ENCODE measurements at places on chromosomes 11 and 22. TPM values are rescaled to one million over a fixed set of nuclear protein-coding genes. Genes with fewer than 3 reads are reported as not detected.
A peak's percentile ranks its signal among the peaks of the same experiment; 100 is the strongest.

The OR52H1 gene
- total RNA-seq = not detected

The GTSE1 gene
- 45.4 TPM for total RNA-seq

GRCh38 chr11:35107861-35108260 is 31.1 kb upstream of the CD44 start:
- DNase-seq = no peak

DNA sequence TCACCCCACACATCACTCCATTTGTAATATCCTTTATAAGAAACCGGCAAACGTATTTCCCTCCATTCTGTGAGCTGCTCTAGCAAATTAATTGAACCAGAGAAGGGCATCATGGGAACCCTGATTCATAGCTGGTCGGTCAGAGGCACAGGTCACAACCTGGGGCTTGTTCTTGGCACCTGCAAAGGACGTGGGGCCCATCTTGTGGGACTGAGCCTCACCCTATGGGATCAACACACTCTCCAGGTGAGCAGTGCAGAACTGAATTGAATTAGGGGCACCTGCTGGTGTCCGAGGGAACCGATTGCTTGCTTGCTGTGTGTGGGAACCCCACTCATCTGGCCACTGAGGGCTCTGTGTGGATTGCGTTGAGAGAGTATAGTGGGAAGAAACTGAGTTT is 145.3 kb downstream of the CTTN start:
- DNase-seq = no peak

- DNase-seq = peak; percentile 35
Observed at GRCh38 chr11:85718991-85719807, 33.2 kb upstream of the CCDC89 start.

- DNase-seq = no peak
Observed at GRCh38 chr11:116825854-116826750, 3.0 kb upstream of the APOA4 start.

DNA sequence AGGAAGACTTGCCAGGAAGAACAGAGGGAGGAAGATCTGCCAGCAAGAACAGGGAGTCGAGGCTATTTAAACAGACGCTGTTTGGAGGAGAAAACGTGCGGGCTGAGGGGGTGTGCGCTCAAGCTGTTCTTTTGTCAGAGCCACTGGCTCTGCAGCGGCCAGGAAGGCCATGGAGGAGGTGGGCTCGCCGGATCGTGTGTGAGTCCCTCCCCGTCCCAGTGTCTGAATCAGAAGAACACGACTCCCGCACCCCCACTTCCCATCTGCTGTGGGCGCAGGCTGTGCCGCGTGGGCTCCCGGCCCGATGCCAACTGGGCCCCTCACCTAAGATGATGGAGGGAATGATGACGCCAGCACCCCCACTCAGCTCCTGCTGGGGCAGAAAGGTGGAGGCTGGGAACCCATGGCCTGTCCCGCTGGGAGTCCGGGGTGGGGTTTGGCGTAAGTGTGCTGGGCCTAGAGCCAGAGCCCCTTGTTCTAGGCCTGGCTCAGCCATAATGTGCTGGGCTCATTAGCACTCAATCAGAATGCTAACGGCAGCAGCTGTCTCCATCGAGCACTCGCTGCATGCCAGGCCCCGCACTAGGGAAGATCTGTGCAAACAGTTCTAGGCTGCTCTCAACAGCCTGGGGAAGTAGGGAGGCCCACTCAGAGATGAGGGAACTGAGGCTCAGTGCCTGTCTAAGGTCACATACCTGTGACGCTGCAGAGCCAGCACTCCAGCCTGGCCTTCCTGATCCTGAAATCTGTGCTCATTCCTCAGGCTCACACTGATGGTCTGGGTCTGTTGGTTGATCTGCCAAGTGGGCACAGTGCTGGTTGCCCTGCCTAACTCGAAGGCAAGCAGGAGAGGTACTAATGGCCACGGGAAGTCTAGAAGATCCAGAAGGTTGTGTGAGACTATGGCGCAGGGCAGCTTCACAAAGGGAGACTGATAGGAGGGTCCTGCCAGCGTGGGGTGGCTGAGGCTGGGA is 11.5 kb downstream of the NPTXR start:
- DNase-seq = peak; percentile 12

DNA sequence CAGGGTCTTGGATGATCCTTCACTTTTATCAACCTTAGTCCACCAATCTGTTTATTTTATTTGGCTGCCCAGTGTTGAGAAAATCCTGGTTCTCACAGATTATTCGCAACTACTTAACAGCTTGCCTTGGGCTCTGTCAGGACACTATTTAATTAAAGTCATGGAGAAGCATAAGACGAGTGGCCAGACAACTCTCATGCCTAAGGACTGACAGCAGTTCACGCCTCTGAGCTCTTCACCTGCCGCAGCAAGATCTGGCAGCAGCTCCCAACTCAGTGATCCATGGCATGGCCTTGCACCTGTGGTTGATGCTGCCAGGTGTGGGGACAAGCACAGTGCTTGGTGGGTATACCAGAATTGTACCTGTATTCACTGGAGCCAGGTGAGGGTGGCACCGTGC is 37.8 kb downstream of the HIRA start:
- DNase-seq = no peak

DNA sequence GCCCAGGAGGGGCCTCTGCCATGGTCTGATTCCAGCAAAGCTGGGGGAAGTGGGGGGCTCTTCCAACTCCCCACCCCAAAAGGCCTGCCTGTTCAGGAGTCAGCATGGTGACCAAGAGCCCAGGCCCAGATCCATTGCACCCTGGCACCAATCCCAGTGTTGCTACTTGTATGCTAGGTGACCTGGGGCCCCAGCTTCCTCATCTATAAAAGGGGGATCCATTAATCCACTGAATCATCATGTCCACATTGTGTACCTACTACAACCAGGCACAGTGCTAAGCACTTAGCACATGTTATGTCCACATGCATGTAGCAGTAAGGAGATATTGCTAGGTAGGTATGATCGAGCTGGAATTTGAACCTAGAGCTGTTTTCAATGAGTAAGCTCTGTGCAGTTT is 2.0 kb downstream of the SYT12 start:
- DNase-seq = no peak

The BCL2L13 gene
- 36.4 TPM for total RNA-seq

The RFPL2 gene
- 0.48 TPM for total RNA-seq

The DKK3 gene
- total RNA-seq = 20.6 TPM

GRCh38 chr11:107018219-107018901 is at the start of gene GUCY1A2:
GUCY1A2 (minus strand) TSS chr11:107018476; CDS start chr11:107018055, 421 bp downstream.
- DNase-seq = peak; percentile 46

- no peak for DNase-seq
Observed at GRCh38 chr22:45775569-45776312, 104.1 kb downstream of the ATXN10 start.

GRCh38 chr11:70040869-70041501 is 37.1 kb upstream of the ANO1 start:
- DNase-seq = no peak

GRCh38 chr11:1750840-1751530 is 590 bp upstream of the IFITM10 start:
- DNase-seq = no peak

DNA sequence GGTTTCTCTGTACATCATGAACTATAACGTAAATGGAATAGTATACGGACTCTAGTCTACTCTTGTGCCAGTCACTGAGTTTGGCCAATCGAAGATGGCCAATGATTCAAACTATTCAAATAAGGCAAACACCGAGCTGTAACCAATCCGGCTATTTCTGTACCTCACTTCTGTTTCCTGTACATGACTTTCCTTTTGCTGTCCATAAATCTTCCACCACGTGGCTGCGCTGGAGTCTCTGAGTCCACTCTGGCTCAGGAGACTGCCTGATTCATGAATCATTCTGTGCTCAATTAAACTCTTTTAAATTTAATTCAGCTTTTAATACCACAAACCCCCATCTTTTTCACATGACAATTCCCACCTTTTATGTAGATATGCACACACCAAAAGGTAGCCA is 1.5 kb upstream of the JAML start:
- DNase-seq = no peak

DNA sequence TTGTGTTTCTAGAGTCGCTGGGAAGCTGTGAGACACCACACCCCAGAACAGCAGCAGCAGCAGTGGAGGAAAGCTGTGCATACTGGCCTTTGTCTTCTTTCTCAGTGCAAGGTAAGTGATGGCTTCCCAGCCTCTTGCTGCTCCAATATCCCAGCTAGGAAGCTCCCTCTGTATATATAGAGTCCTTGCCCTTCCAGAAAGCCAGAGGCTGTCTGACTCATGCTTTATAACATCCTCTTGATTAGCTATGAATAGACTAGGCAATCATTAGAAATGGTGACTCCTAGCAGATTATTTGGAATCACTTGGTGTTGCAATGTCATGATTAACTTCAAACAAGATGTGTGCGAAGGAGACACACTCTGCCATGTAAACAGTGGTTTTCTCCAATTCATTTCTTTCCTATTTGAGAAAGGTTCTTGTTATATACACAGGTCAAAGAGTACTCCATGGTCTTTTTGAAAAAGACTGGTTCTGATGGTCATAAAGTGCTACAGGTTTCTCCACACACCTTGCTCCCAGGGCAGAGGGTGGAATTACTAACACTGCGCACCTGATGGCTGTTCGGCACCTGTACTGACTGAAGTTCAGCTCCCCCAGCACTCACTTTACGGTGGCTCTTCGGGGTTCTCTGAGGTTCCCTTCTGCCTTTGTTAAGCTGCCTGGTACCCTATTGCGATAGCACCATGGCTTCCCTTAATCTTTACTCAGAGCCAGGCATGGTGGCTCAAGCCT is at the start of gene MMP1:
MMP1 (minus strand) TSS at position 149 of the 735 bp plus-strand sequence; CDS start at position 81, 68 bp downstream.
- no peak for DNase-seq

GRCh38 chr11:44868455-44869421 is 81.9 kb downstream of the TP53I11 start:
- no peak for DNase-seq

GRCh38 chr22:47944941-47945340 is 1182.5 kb downstream of the TBC1D22A start:
- DNase-seq = no peak

The CD3E gene
- total RNA-seq = 0.85 TPM

DNA sequence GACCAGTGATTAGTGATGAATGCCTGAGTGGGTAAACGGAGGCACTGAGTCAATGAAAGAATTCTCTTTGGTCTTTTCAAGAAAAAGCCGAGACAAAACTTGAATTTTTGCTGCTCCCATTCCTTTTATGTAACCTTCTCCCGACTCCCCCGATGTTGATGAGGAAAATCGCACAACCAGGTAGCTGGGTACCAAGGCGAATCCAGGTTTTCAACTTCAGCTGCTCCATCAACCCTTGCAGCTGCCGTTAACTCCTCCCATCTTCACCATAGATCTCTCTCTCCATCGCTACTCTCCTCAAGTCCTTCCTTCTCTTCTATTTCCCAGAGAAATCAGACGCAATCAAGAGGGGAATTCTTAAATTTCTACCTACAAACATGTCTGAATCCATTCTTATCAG is 611 bp upstream of the USP2 start:
- no peak for DNase-seq

- DNase-seq = peak; percentile 34
Observed at GRCh38 chr11:83194281-83195142, 1.0 kb downstream of the ANKRD42 start.

The CNTF gene
- 0.82 TPM for total RNA-seq

The RIMBP3C gene
- not detected for total RNA-seq

- no peak for DNase-seq
Observed at GRCh38 chr11:84790849-84791427, 836.2 kb downstream of the DLG2 start.

DNA sequence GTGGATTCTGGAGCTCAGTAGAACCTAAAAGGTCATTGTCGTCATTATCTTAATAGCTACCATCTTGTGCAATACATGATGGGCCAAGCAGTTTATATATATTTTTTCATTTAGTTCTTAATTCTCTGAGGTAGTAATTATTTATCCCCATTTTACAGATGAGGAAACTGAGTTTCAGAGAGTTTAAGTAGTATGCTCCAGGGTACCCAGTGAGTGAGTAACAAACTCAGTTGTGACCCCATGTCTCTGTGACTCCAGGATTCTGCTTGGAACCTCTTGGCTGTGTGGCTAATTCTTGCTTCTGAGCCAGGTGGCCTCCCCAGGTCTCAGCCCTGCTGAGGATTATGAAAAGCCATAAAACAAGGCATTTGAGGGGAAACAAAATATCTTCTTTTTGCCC is 82.6 kb downstream of the CEP164 start:
- DNase-seq = no peak

GRCh38 chr11:74730571-74731260 is 510 bp downstream of the CHRDL2 start:
- peak; percentile 43 for DNase-seq

The TRIM21 gene
- total RNA-seq = 14.8 TPM

The SNX15 gene
- 19.6 TPM for total RNA-seq

DNA sequence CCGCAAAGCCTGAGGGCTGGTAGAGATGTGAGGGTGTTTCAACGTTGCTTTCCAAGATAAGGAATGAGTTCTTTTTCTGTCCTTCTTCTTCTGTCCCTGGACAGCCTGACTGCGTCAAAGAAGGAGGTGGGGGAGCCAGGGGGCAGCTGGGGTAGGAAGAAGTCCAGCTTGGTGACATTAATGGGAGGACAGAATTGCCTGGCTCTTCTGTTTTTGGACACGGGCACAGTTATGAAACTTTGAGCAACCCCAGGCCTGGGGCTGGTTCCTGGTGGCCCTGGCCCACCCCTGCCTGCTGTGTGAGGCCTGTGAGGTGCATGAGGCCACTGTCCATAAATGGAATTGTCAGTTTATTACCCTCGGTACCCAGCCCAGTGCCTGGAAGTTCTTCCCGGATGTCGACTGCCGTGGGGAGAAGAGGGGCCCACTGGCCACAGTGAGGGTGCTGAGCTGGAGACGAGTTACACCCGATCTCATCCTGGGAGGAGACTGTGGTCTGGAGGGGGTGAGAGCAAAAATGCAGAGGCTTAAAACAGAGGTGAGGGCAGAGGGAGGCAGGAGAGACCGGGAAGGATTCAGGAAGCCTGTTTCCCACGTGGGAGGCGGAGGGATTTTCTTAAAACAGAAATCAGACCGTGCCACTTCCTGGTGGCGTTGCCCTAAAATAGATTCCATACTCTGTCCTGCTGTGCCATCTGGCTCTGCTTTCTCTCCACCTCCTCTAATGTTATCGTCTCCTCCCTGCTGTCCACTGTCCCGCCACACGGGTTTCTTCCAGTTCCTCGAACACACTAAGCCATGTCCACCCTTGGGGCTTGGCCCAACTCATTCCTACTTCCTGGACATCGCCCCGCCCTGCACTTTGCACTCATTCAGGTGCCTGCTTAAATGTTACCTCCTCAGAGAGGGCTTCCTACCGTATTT is 59.7 kb upstream of the RASD2 start:
- no peak for DNase-seq

- no peak for DNase-seq
Observed at GRCh38 chr11:104654181-104654813, 244.0 kb downstream of the CASP12 start.

- DNase-seq = no peak
Observed at GRCh38 chr11:107014871-107015270, 3.4 kb downstream of the GUCY1A2 start.

GRCh38 chr11:122068837-122069236 is 47.2 kb downstream of the BLID start:
- no peak for DNase-seq

- DNase-seq = no peak
Observed at GRCh38 chr11:36431429-36432092, 78.5 kb downstream of the TRAF6 start.

DNA sequence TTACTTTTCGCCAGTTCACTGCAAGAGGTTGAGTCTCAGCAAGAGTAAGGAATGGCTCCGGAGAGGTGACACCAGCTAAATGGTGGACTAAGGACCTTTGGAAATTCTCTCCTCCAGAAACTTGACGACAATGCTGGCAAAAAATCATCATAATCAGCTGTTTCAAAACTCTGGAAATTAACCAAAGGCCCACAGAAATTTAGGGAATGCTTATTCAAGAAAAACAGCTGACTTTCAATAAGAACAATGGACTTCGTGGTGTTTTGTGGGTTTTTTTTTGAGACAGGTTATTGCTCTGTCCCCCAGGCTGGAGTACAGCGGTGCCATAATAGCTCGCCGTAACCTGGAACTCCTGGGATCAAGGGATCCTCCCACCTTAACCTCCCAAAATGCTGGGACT is 68.4 kb upstream of the SEPTIN5 start:
- no peak for DNase-seq

Data from WTC11 (cell line).